NCI-H2171 treated with DMSO at 0.1 percent for 48 hours (cell line): ENCODE measurements at places on chromosomes 11 and 22.

DNA sequence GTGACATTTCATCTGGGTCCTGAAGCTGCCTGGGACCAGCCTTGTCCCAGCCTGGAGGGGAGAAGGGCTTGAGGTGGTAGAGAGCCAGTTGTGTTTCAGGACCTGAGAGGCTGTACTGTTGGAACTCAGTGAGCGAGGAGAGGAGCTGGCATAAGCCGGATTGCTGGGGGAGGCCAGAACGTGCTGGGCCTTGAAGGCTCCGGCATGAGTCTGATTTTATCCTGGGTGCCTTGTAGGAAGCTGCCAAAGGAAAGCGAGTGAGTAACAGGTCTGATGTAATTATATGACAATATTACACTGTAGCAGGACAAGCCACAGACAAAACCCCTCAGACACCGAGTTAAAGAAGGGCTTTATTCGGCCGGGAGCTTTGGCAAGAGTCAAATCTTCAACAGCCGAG, 17.2 kb downstream of the AP2A2 start:
- DNase-seq: no peak

DNA sequence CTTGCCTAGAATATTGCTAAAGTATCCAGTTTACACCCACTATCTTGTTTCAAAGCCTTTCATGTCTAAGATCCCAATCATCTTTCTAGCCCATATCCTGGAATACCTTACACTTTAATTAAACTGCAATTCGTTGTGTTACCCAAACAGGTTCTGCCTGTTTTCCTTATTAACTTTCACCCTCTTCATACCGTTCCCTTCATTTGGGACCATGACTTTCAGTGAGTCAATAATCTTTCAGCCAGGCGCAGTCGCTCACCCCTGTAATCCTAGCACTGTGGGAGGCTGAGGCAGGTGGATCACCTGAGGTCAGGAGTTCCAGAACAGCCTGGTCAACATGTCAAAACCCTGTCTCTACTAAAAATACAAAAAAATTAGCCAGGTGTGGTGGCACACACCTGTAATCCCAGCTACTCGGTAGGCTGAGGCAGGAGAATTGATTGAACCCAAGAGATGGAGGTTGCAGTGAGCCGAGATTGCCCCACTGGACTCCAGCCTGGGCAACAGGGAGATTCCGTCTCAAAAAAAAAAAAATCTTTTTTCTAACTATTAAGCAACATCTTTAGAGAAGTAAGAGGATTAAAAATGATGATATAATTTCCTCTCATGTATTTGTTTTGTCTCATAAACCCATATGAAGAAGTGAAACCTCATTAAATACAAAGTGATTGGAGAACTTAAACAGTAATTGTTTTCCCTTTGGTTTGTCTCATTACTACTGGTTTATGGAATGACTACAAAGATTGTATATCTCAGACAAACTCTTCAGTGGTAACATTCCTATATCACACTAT, 20.7 kb downstream of the DMC1 start:
- DNase-seq: no peak

- DNase-seq: no peak
Observed at GRCh38 chr11:121240650-121241303, 51.8 kb upstream of the SC5D start.

- DNase-seq: no peak
Observed at GRCh38 chr11:126181939-126182730, 29.3 kb downstream of the RPUSD4 start.

GRCh38 chr11:113267493-113267892, 46.9 kb upstream of the TTC12 start:
- DNase-seq: no peak

GRCh38 chr11:46006418-46007070, 84.1 kb downstream of the LARGE2 start:
- DNase-seq: peak; percentile 82

- DNase-seq: peak; percentile 56
Observed at GRCh38 chr22:26409719-26410335, 19.2 kb upstream of the ASPHD2 start.

- DNase-seq: no peak
Observed at GRCh38 chr11:86954269-86955110, 705 bp downstream of the FZD4 start.

- DNase-seq: no peak
Observed at GRCh38 chr11:102662607-102663006, 37.5 kb upstream of the MMP20 start.

- no peak for DNase-seq
Observed at GRCh38 chr11:45967506-45967905, 45.0 kb downstream of the LARGE2 start.

GRCh38 chr11:133896642-133897330, 51.5 kb upstream of the SPATA19 start:
- no peak for DNase-seq

DNA sequence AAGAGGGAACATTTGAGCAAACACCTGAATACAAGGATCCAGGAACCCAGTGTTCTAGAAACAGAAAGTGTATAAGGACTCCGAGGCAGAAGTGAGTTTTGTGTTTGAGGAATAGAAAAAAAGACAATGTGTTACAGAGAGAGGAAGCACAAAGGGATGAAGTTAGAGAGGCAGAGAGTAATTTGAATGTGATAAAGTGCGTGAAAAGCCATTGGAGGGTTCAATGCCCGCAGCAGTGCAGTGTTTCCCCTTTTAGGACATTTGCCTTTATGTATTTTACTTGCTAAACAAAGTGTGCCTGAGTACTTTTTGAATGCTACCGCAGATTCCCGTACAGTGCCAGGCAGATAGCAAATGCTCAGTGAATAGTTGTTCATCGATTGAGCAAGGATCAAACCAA, 508.5 kb downstream of the RAB38 start:
- no peak for DNase-seq

- DNase-seq: peak; percentile 39
Observed at GRCh38 chr11:45089676-45090499, 56.6 kb upstream of the PRDM11 start.
